ENCODE measurements at places on chromosomes 13 and 19.

DNA sequence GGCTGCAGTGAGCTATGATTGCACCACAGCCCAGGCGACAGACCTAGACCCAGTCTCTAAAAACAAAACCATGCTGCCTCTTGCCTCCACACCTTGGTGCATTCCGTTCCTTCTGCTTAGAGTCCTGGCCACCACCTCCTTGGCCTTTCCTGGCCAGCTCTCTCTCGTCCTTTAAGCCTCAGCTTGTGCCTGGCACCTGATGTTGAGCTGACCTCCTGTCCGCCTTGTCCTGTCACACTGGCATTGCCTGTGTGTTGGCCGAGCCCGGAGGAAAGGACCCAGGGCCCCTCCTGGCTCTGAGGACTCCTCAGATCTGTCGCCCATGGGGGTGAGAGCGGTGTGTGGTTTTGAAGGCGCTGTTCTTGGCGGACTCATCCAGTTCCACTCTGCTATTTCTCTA is 143.3 kb downstream of the STK24 start:
- DNase-seq, result no peak

GRCh38 chr13:89496478-89496877 is 1825.3 kb downstream of the SLITRK5 start:
- no peak for DNase-seq

DNA sequence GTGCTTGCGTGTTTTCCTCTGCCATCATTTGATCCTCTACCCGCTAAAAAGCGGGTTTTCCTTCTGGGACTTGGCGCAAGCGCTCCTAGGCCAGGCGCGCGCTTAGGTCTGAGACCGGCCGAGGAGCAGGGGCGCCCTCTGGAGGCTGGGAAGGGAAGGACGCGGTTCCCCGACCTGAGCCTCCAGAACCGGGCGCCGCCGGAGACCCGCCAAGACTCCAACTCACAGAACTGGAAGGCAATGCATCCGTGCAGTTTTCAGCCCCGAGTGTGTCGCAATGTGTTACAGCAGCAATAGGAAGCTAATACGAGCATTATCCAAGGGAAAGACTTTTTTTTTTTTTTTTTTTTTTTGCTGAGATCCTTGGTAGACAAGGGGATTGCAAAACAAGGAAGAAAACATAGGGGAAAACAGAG is 190.9 kb downstream of the COL4A1 start:
- DNase-seq, result peak; percentile 73

GRCh38 chr19:29323440-29324290 is 110.7 kb upstream of the UQCRFS1 start:
- no peak for DNase-seq

GRCh38 chr13:79442221-79442620 is 36.2 kb upstream of the RBM26 start:
- DNase-seq, result peak; percentile 38

GRCh38 chr19:17183271-17183761 is 31.8 kb upstream of the USE1 start:
- DNase-seq, result no peak

DNA sequence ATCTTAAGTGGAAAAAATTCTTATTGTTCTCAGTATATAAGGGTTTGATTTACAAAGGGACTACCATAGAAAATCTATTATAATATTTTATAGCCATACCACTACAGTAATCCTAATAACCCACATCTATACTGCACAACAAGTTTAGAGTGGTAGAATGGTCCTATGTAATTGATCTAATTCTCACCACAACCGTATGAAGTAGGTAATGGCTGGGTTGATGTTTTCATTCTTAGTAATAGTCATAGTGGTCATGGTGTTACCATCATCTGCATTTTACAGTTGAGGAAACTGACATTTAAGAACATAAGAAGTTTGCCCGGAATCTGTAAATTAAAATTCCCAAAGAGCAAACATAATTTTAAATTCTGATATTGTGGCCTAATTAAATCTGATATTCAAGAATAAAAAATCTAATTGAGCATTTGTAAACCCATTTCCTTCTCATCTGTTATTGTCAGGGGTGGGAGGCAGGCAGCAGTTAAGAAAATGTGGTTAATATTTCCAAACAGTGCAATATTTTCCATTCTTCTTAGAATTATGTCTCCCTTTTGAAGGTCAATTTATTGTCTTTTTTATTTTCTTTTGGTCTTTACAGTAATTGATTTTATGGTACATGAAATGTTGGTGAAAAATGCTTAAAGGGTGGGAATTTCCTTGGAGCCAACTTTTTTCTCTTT is 65.6 kb downstream of the DHRS12 start:
- no peak for DNase-seq

GRCh38 chr13:75547917-75548316 is 1.7 kb upstream of the UCHL3 start:
- DNase-seq, result no peak

DNA sequence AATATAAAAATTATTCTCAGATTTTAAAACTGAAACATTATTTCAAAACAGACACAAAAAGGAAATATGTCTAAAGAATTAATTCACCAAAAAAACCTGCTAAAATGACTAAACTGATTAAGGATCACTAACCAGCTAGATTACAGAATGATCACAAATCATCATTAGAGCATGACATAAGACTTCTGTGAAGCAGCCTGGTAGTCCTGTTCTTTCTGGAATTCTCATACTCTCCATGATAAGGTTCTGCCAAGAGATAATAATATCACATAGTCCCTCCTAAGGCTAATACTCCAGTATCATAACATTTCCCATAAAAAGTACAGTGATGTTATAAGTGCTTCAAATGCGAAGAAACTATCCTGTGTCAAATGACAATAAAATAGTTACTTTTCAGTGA is 1814.9 kb downstream of the SLITRK5 start:
- no peak for DNase-seq

GRCh38 chr19:872266-872951 is 12.9 kb downstream of the CFD start:
- DNase-seq, result peak; percentile 84

DNA sequence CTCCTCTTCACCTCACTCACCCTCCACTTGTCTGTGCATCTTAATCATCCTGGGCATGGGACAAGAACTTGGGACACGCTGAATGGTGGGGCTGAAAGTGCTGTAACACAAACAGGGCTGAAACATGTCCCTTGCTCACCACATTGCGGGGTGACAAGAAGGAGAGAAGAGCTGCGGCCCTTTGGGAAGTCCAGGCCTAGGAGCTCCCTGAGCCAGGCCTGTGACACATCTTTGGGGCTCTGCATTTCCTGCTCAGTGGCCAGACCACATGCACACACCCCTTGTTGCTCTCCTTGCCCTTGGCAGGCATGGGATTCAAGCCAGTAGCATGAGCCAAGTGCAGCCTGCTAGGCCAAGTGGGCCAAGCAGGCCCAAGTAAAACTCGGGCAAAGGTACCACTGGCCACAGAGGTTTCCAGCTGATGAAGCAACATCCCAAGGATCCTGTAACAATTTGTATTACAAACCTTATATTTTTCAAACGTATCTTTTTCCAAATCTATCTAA is 1384.3 kb upstream of the PCDH20 start:
- DNase-seq, result no peak

GRCh38 chr13:99314640-99315176 is 7.5 kb upstream of the GPR183 start:
- no peak for DNase-seq

GRCh38 chr19:57037556-57037955 is 82.2 kb upstream of the USP29 start:
- DNase-seq, result no peak

DNA sequence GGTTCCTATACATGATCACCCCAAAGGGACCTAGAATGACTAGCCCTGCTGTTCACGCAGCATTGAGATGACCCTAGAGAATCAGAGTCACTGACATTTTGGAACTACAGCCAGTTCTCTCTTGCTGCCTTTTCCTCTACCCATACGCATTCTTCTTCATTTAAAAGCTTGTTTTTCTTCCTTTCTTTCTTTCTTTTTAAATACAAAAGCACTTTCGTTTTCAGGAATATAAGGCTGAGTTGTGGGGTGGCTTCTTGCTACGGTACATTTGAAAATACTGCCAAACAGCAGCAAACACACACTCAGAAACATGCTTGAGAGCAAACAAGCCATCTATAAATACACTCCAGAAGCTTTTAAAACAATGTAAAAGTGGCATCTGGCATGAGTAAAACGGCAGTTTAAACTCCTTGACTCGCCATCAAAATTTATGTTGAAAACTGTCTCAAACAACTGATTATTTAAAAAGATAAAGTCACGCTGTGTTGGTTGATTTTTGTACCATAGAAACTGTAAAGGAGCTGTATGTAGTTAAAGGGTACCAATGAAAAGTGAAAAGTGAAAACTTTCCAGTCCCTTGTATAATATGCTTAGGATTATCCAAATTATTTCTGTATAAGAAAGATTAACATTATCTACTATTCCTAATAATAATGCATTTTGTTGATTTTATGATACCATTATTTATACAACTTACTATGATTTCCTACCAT is 95.6 kb downstream of the PCDH9 start:
- no peak for DNase-seq

DNA sequence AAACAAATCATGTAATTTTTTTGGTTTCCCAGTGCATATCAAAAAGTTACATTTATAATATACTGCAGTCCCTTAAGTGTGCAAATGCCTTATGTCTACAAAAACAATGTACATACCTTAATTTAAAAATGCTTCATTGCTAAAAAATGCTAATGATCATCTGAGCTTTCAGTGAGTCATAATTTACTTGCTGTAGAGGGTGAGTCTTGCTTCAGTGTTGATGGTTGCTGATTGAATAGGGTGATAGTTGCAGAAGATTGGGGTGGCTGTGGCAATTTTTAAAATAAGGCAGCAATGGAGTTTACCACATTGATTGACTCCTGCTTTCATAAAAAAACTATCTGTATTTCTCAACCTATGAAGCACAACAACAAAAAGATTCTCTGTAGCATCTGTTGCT is 613.9 kb downstream of the TBC1D4 start:
- peak; percentile 34 for DNase-seq

DNA sequence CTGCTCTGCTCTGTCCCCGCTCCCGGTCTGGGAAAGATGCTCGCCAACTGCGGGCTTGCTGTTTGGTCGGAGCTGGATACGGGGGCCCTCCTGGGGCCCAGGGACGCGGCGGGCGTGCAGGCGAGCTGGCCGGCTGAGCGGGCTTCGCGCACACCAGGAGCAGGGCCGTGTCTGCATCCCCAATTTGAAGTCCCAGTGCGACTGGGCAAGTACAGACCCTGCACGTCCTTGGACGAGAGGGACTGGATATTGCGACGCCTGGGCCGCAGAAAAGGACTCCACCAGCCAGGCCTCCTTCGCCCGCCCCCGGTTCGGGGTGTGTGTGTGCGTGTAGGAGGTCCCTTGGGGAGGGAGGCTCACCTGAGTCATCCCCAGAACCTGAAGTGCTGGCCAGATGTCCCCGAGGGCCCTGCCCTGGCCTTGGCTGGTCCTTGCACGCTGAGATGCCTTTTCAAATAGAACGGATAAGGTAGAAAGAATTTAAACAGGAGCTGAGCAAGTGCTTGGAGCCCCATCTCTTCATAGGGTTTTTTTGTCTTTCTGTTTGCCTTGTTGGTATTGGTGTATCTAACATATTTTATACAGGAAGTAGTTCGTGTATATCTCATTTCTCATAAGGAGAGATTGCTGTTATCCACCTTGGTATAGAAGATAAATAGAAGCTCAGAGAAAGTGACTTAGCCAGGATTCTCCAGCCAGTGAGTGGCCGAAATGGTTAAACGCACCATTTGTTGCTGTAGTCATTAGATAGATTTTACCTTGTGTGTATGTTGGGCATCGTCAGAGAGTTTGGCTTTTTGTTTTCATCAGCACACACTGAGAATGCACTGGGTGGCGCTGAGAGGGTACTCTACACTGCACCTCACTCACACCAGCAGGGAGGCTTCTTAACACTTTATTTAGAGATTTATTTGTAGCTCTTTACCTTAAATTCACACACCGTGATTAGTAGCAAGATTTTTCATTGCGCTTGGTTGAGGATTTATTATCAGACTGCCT is 1.1 kb downstream of the NAXD start:
- DNase-seq, result peak; percentile 39

- no peak for DNase-seq
Measured at GRCh38 chr19:19656451-19657396, 6.8 kb downstream of the ATP13A1 start.

DNA sequence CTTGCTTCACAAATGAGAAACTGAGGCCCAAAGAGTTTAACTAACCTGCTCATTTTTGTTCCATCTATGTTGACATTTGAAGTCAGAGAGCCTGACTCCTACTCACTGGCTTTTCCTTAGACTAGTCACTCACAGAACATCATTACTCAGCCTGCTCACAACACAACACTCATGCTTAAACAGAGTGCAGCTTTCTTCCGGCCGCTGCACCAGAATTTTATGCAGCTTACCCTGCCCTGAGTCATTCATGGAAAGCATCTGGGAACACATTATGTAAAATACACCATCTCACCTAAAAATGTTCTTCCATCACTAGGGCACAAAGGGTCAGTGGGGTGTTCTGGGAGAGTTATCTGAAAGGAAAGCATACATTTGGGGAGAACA is 303.4 kb downstream of the SPRY2 start:
- DNase-seq, result peak; percentile 83

- DNase-seq, result no peak
Measured at GRCh38 chr19:10363789-10364281, 16.5 kb downstream of the TYK2 start.

DNA sequence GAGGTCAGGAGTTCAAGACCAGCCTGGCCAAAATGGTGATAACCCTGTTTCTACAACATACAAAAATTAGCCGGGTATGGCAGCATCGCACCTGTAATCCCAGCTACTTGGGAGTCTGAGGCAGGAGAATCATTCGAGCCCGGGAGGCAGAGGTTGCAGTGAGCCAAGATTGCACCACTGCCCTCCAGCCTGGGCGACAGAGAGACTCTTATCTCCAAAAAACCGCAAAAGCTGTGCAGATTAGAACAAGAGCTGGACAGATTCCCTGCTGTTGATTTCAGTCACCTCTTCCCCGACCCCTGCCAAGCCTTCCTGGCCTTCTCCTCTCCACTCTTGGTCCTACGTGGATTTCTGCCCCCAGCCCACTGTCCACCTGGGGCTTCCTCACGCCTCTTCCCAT is 8.3 kb downstream of the CAMSAP3 start:
- DNase-seq, result no peak

DNA sequence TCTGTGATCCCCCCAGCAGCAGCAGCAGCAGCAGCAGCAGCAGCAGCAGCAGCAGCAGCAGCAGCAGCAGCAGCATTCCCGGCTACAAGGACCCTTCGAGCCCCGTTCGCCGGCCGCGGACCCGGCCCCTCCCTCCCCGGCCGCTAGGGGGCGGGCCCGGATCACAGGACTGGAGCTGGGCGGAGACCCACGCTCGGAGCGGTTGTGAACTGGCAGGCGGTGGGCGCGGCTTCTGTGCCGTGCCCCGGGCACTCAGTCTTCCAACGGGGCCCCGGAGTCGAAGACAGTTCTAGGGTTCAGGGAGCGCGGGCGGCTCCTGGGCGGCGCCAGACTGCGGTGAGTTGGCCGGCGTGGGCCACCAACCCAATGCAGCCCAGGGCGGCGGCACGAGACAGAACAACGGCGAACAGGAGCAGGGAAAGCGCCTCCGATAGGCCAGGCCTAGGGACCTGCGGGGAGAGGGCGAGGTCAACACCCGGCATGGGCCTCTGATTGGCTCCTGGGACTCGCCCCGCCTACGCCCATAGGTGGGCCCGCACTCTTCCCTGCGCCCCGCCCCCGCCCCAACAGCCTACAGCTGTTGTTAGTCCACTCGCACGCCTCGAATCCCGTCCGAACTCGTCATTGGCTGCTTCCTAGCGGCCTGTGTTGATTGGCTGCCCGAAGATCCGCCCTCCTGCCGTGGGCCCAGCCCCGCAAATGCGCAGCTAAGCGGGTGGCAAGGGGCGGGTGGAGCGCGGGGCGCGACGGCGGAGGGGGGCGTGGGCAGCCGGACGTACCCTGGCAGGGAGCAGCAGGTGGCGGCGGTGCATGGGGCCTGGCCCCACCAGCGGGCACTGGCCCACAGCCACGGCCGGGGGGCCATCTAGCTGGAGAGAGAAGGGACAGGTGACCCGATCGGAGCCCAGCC is 1.4 kb upstream of the SIX5 start:
- DNase-seq, result peak; percentile 98

Measured in fibroblast of skin of scalp (primary cell).